Aorta (tissue), 5 donors: ENCODE measurements at places on chromosomes 1 and 21.

- no peak for DNase-seq
- no peak overlapping the region for H3K4me3 ChIP-seq
- no peak overlapping the region for H3K27ac ChIP-seq
- no peaks in the 10 kb centered on the region for H3K36me3 ChIP-seq
- no peaks in the 10 kb centered on the region for H3K4me1 ChIP-seq
- H3K27me3 ChIP-seq: no peaks in the 10 kb centered on the region
Observed at GRCh38 chr21:42423685-42424084, 20.0 kb downstream of the UBASH3A start.

DNA sequence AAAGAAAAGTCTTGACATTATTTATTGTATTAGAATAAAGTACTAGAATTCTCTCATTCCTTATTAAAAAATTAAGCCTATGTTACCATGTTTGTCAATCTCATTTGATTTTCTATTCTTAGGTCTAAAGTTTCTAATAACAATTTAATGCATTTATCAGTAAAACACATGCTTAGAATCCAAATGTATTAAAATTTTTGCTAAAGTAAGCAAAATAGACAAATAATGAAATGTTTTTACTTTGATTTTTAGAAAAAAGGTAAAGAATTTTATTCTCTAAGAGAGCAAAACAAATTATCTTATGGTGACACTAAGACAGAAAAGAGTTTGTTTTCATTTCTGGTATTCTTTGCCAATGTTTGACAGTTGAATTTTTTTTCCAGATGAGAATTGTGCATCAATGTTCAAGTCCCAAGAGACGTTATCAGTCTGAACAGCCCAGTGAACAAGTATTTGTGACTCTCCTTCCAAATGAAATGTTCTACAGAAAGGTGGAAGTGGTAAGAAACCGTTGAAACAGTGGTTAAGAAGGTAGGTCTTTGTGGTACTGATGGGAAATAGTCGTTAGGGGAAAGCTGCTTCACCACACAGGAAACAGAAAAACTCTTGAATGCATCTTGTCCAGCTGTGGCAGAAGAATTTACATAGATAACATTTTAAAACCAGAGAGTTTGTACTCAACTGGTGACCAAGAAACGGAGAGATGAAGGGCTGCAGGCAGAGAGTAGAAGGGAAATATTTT, 402.5 kb downstream of the PTPRC start:
- H3K36me3 ChIP-seq: no peaks in the 10 kb centered on the region
- H3K4me1 ChIP-seq: no peaks in the 10 kb centered on the region
- no peaks in the 10 kb centered on the region for H3K27me3 ChIP-seq
- H3K27ac ChIP-seq: no peak overlapping the region

- H3K27ac ChIP-seq: no peak overlapping the region
- H3K4me1 ChIP-seq: no peaks in the 10 kb centered on the region
- no peak for DNase-seq
- H3K4me3 ChIP-seq: no peak overlapping the region
Observed at GRCh38 chr1:53690411-53690810, 48.6 kb downstream of the GLIS1 start.

DNA sequence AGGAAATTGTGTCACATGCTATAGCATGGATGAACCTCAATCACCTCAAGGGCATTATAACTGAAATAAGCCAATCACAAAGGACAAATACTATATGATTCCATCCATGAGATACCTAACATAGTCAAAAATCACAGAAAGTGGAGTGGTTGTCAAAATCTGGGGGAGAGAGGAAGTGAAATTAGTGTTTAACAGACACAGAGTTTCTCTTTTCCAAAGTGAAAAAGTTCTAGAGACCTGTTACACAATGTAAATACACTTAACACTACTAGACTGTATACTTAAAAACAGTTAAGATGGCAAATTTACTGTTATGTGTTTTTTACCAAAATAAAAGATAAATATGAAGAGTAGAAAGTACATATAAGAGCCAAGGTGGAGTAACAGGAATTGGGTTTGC, 31.8 kb downstream of the ZNF644 start:
- H3K27ac ChIP-seq: no peak overlapping the region
- no peaks in the 10 kb centered on the region for H3K4me1 ChIP-seq
- no peaks in the 10 kb centered on the region for H3K36me3 ChIP-seq
- H3K4me3 ChIP-seq: no peak overlapping the region

DNA sequence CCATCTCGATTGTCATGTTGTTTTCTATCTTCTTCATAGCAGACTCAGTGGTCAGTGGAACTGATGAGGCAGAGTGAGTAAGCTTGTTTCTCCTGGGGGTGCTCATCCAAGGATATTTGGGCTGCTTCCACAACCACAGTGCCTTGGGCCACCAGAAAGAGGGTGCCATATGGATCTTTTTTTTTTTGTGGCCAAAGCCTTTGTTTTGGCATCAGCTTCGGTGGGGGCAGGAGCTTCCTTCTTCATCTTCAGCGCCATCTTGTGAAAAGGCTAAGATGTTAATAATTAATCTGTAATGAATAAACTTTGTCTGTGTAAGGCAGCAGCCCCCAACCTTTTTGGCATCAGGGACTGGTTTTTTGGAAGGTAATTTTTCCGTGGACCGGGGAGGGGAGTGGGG, 6.6 kb upstream of the PLPP3 start:
- H3K4me1 ChIP-seq: no peaks in the 10 kb centered on the region
- DNase-seq: no peak
- no peaks in the 10 kb centered on the region for H3K27me3 ChIP-seq
- no peak overlapping the region for H3K27ac ChIP-seq

DNA sequence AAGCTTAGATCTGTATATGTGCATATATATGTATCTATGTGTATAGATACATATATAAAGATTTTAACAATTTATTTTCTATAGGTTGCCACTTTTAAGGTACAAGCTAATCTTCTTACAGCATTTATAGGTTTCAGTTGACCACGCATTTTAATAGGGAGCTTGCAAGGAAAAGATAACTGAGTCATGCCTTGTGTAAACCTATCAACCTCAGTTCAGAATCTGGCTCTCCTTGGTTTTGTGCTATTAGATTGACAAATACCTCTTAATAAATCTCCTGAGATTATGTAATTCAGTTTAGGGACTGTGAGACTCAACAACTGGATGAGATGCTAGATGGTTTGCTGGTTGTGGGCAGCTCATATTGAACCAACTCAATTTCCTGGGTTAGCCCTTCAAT, 114.7 kb upstream of the SERBP1 start:
- no peak overlapping the region for H3K4me3 ChIP-seq
- H3K36me3 ChIP-seq: no peaks in the 10 kb centered on the region
- DNase-seq: no peak
- H3K27ac ChIP-seq: no peak overlapping the region

- no peak overlapping the region for H3K4me3 ChIP-seq
- H3K27ac ChIP-seq: no peak overlapping the region
- H3K36me3 ChIP-seq: no peaks in the 10 kb centered on the region
- H3K4me1 ChIP-seq: no peaks in the 10 kb centered on the region
- H3K27me3 ChIP-seq: no peaks in the 10 kb centered on the region
Observed at GRCh38 chr1:10687251-10687651, 109.2 kb downstream of the CASZ1 start.

DNA sequence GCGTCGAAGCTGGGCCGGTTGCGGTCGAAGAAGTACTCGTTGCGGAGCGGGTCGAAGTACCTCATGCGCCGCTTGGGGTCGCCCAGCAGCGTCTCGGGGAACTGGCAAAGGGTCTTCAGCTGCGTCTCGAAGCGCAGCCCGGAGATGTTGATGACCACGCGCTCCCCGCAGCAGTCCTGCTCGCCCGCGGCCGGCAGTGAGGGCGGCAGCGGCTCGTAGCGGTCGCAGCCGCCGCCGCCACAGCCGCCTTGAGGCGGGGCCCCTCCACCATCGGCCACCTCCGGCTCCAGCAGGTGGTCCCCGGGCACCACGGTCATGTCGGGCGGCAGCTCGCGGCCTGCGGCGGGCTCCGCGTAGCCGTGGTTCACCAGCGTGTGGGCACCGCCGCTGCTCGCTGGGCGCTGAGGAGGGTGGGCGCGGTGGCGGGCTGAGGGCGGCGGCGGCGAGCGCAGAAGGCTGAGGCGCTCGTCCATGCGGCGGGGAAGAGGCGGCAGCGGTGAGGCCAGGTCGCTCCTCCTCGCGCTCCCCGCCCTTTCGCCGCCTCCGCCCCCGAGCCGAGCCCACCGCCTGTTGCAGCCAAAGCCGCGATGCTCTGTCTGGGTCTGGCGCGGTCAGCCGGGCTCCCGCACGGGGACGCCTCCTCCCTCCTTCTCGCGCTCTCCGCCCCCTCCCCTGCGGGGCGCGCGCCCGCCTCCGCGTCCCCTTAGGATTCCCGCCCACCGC, at the start of gene KCNA3:
Gene KCNA3, minus strand, starts transcription at position 604 of the 723 bp plus-strand sequence. Its CDS starts 131 bp downstream, at position 473.
- no peaks in the 10 kb centered on the region for H3K36me3 ChIP-seq
- H3K4me3 ChIP-seq: peak within 1 kb of the TSS; percentile 39
- H3K27ac ChIP-seq: no peak within 1 kb of the TSS
- DNase-seq: peak; percentile 77
- H3K4me1 ChIP-seq: no peaks in the 10 kb centered on the region
- no peaks in the 10 kb centered on the region for H3K27me3 ChIP-seq

- no peaks in the 10 kb centered on the region for H3K36me3 ChIP-seq
- no peak for DNase-seq
- no peaks in the 10 kb centered on the region for H3K4me1 ChIP-seq
- no peak overlapping the region for H3K27ac ChIP-seq
- no peaks in the 10 kb centered on the region for H3K27me3 ChIP-seq
Observed at GRCh38 chr1:186689376-186689775, 9.2 kb upstream of the PTGS2 start.

DNA sequence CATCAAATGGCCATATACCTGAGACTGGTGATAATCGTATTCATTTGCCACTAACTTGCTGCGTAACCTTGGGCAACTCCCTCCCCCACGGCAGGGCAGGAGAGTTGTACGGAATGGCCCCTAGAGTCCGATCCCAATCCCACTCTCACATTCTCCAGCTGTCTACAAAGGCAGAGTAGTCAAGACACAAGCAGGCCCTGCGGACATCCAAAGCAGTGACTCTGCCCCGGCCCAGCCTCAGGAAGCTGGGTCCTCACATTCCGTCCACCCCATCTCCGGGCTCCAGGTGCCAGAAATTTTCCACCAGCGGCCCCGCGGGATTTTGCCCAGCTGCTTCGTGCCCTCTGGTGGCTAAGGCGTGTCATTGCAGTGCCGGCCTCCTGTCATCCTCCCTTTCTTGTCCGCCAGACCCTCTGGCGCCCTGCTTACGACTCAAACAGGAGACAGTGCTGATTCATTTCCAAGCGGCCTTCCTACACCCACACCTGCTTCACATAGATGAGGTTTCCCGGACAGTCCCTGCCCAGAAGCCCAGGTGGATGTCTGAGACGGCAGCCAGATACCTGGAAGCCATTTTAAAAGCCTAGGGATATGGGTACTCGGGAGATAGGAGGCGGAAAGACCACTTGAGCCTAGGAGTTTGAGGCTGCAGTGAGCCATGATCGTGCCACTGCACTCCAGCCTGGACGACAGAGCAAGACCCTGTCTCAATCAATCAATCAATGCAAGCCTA, 2.9 kb upstream of the S100A2 start:
- DNase-seq: peak; percentile 92
- no peaks in the 10 kb centered on the region for H3K36me3 ChIP-seq
- H3K4me3 ChIP-seq: peak overlapping the region; percentile 6
- H3K27ac ChIP-seq: peak overlapping the region; percentile 60
- H3K4me1 ChIP-seq: no peaks in the 10 kb centered on the region

GRCh38 chr1:21447311-21447710, 7.4 kb downstream of the NBPF3 start:
- no peaks in the 10 kb centered on the region for H3K36me3 ChIP-seq
- H3K4me3 ChIP-seq: no peak overlapping the region
- no peaks in the 10 kb centered on the region for H3K4me1 ChIP-seq
- no peak for DNase-seq
- H3K27me3 ChIP-seq: no peaks in the 10 kb centered on the region

DNA sequence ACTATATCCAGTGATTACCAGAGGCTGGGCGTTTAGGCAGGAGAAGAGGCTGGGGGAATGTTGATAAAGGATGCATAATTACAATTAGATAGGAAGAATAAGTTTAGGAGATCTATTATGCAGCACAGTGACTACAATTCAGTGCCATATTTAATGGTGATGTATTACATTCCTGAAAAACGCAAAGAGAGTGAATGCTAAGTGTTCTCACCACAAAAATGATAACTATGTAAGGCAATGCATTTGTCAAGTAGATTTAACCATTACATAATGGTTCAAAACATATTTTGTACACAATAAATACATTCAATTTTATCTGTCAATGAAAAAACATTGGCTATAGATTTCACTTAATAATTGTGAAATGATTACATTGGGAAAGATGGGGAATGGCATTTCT, 548.9 kb downstream of the NUF2 start:
- no peak overlapping the region for H3K4me3 ChIP-seq
- DNase-seq: no peak
- H3K4me1 ChIP-seq: no peaks in the 10 kb centered on the region
- no peaks in the 10 kb centered on the region for H3K36me3 ChIP-seq

DNA sequence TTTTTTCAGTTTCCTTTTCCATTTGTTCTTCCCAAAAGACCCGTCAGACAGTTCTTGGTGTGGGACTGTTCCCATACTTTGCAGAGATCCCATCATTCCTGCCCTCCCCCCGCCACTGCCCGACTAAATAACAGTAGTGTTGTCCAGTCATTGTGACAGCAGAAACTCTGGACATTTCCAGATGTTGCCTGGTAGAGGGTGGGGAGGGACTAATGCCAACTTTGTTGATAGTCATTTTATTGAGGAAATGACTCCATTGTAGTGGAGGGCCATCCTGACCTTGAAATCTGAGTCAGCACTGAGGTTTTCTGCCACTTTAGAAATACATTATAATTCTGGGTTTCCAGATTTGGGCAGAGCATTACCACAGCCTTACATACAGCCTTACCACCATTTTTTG, 85.4 kb downstream of the CEP350 start:
- H3K27ac ChIP-seq: no peak overlapping the region
- no peaks in the 10 kb centered on the region for H3K36me3 ChIP-seq
- no peak overlapping the region for H3K4me3 ChIP-seq

DNA sequence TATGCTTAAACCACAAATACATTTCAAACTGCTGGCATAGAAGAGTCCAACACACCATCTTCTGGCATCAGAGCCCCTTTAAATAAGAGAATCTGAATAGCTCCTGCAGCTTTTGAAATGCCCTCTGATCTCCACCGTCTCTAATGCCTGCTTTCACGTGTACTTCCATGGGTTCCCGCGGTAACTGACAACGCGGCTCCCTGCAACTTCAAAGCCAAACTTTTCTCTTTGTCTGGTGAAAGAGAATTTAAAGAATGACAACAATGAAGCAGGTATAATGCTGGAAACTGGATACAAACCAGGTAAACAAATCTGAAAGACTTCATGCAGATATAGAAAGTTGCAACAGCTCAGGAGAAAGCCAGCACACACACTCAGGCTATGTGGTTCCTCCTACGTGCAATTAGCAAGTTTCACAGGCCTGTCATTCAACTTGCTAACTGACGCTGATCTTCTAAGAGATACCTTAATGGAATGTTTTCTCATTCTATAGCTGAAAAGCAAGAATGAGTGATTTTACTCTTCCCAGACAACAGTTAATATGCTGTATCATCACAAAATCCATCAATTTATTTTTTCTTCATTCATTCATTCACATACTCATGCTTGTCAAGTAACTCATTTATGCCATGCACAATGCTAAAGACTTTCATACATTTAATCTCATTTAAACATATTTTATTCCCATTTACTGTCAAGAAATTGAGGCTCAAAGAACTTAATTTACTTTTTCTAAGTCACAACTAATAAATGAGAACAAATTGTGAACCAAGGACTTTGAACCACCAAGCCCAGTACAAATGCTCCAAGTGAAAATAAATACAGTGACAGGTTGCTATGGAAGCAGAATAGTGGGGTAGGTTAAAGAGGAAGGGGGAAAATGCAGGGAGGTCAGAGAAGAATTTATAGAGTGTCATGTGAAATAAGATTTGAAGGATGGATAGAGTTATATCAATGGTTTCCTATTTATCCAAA, 202.7 kb upstream of the SNX7 start:
- no peaks in the 10 kb centered on the region for H3K27me3 ChIP-seq
- no peaks in the 10 kb centered on the region for H3K36me3 ChIP-seq
- H3K27ac ChIP-seq: no peak overlapping the region
- H3K4me3 ChIP-seq: no peak overlapping the region
- no peak for DNase-seq
